Lower leg skin (tissue), 4 donors: ENCODE measurements at places on chromosomes 12 and 14. TPM values are rescaled to one million over a fixed set of nuclear protein-coding genes. Genes with fewer than 3 reads are reported as not detected.
A peak's percentile ranks its signal among the peaks of the same experiment; 100 is the strongest.

GRCh38 chr12:18798535-18799361 is 60.8 kb downstream of the CAPZA3 start:
- DNase-seq = no peak

- DNase-seq = no peak
Observed at GRCh38 chr14:100691395-100692056, 35.2 kb upstream of the DLK1 start.

DNA sequence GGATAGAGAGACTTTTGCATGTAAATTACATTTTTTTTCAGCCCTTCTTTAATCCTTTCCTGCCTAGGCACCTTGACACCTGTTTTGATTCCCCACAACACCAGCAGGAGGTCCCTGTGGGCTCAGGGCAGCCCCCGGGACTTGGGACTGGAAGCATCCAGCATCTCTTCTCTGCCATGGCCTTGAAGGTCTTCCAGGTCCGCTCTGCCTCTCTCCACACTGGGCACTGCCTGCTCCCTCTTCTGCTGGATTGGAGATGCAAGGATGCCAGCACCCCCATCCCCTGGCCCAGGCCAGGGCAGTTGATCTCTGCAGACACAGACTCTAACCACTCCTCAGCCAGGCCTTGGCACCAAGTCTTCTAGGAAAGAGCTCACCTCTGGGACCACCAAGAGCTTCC is 134.5 kb upstream of the C14orf180 start:
- peak; percentile 40 for DNase-seq

DNA sequence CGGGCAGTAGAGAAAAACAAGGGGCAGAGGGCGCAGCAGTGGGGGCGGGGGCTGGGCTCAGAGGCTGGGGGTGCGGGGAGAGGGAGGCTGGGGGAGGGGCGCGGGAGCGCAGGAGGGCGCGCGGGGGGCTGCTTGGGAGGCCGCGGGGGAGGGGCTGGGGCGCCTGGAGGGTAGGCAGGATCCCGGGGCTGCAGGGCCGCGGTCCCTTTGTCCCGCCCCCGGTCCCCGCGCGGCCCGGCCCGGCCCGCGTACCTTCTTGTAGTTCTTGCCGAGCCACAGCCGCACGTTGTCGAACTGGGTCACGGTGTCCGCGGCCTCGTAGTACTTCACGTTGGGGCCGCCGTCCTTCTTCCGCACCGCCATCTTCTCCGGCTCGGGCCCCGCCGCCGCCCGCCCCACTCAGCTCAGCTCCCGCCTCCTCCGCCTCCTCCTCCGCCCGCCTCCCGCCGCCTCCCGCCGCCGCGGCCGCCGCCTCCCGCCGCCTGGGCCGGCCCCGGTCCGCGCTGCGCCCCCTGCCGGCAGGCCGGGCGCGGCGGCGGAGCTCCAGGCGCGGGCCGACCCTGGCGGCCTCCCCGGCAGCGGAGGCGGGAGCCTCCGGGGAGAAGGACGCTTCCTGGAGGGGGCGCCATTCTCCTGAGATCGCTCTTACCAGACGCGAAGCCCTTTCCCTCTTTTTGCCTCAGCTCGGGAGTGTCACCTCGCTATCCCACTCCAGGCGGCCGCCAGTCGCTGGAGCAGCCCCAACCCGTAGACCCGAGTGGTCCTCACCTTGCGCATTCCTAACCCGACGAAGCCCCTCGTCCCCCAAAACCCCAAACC is at the start of gene SMARCC2:
SMARCC2 (minus strand) TSS at position 385 of the 819 bp plus-strand sequence; CDS start at position 363, 22 bp downstream.
- DNase-seq = peak; percentile 97

DNA sequence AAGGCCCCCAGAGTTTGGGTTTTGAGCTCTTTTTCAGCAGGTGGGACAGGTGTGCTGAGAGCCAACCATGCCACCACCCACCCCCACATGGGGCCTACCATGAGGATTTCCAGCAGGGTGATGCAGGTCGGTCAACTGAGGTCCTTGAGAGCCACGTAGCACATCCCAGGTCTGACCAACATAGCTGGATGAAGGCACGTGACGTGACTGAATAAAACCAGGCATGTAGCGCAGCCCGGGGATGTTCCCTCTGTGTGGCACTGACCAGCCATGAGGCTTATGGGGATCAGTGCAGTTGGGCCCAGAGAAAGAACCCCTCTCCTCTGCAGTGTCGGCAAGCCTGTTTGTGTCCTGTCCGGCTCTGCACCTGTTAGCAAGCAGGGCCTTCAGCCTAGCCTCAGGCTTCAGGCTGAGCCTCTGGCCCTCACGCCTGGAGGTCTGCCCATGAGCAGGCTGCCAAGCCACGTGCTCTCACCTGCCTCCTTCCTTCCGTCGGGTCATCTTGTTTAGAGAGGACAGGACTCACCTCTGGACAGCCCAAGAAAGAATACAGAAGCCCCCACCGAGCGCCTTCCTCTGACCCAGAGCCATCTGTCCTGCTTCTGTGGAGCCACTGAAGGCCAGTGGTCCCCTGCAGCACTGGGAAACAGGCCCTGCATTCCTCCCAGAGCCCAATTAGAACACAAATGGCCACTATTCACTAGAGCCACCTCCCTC is 38.5 kb downstream of the TSPAN11 start:
- no peak for DNase-seq

- no peak for DNase-seq
Observed at GRCh38 chr12:12301122-12301521, 34.3 kb upstream of the LRP6 start.

DNA sequence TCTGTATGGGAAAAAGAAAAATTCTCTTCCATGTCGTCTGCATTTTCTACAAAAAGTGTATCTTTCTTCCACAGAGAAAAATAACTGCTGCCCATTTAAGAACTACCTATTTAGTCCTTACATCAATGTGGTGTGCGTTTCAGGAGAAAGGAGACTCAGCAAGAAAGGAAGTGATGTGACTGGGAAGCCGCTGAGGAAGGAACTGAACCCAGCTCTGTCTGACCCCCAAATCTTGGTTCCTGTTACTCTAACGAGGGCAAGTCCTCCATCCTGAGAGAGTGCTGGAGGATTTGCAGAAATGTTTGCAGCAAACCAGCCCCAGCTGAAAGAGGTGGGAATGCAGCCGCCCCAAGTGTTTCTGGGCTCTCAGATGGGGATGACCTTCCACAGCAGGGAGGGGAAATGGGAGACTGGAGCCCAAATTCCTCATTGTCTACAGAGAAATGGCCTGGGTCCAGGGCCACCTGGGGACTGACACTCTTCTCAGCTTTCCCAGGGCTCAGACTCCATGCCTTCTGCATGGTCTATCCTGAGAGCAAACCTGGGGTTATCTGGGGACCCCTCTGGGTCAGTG is 6.7 kb upstream of the MLEC start:
- no peak for DNase-seq

GRCh38 chr14:93510056-93510455 is 79.3 kb downstream of the UNC79 start:
- no peak for DNase-seq

GRCh38 chr12:116862167-116862566 is 19.1 kb downstream of the HRK start:
- no peak for DNase-seq

GRCh38 chr14:74267588-74267987 is 28.3 kb downstream of the VSX2 start:
- no peak for DNase-seq

- DNase-seq = no peak
Observed at GRCh38 chr12:27460471-27460978, 14.0 kb downstream of the SMCO2 start.

DNA sequence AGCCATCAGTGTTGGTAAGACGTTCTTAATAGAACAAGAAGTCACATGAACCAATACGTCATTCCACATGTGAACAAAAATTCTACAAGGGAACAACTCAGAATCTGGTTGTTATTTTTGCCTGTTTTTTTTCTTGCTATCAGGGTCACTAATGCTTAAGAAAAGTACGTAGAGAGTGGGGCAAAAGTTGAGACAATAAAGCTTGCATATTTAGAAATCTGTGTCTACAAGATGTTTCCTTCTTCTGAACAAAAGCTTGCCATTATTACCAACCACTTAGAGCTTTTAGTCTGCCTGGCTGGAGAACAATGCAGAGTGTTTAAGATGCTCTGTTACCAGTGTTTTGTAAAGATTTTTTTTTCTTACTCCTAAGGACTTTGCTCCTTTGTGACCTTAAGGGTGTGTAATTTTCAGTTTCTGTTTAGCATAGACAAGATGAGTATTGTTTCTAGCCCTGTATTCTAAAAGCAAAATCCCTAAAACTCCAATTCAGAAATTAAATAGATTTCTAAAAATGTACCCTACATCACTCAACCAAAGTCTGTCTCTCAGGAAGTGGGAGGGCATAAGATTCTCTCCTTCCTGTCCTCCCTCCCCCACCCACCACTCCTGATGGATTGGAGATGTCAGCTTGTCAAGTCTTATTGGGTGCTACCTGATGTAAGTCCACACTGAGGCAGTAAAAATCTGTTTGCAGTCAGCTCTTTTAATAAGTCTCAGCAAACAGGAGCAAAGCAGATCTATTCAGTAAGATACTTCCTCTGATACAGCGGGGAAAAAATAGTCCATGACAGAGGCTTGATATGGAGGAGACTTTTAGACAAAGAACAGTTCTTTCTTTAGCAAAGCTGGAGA is 267.6 kb downstream of the GRIN2B start:
- no peak for DNase-seq

GRCh38 chr14:83566567-83566966 is 1963.4 kb upstream of the FLRT2 start:
- no peak for DNase-seq

DNA sequence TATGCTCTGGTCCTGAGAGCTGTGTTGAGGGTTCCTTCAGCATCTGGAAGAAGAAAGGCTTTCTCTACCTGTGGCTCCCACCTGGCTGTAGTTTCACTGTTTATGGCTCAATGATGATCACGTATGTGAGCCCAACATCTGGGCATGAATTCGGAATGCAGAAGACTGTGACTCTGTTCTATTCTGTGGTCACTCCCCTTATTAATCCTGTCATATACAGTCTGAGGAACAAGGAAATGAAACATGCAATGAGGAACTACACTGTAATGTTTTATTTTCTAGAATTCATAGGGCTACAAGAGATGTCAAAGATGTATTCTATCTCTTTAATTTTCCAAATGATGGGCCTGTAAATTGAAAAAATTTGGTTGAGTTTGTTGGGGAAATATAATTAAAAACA is 10.8 kb upstream of the OR11G2 start:
- no peak for DNase-seq

DNA sequence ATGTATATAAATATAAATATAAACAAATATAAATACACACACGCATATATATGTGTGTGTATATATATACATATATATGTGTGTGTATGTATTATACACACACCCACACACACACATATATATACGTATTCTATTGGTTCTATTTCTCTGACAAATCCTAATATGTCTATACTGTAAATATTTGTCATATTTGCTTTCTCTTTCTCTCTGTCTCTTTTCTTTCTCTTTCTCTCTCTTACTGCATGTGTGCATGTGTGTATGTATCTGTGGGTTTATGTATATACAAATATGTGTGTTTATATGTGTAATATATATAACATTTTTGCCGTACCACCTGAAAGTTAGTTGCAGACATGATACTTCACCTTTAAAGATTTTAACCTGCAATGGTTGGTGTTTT is 174.2 kb upstream of the PLEKHG7 start:
- no peak for DNase-seq

DNA sequence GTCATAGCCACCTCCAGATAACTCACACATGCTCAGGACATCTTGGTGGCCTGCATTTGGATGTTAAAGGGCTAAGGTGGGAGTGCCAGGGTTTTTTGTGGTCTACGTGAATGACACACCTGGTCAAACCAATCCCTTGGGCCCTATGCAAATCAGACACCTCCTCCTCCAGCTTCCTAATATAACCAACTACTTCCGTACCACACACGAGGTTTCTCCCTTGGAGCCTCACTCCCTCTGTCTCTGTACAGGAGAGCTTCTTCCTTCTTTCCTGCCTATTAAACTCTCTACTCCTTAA is 19.6 kb downstream of the APOBEC1 start:
- DNase-seq = no peak

- no peak for DNase-seq
Observed at GRCh38 chr12:132899033-132899432, 11.6 kb upstream of the CHFR start.

- no peak for DNase-seq
Observed at GRCh38 chr14:90816681-90817436, 629 bp upstream of the TTC7B start.

SLC4A8 gene
- 0.13 TPM for total RNA-seq

OR11H6 gene
- not detected for total RNA-seq

LRP6 gene
- 31.4 TPM for total RNA-seq

P2RX2 gene
- not detected for total RNA-seq

SLCO1B1 gene
- not detected for total RNA-seq

OR4E2 gene
- not detected for total RNA-seq

TESPA1 gene
- total RNA-seq = 0.68 TPM

KRT79 gene
- 26.9 TPM for total RNA-seq

NANOG gene
- not detected for total RNA-seq

WNT1 gene
- total RNA-seq = not detected

COCH gene
- total RNA-seq = 5.3 TPM

NEK9 gene
- 73.9 TPM for total RNA-seq

SIRT4 gene
- total RNA-seq = 3.1 TPM
